ENCODE measurements at places on chromosomes 3 and 15.

GRCh38 chr3:151412989-151413388 lies 28.4 kb upstream of the P2RY12 start:
- DNase-seq: no peak

DNA sequence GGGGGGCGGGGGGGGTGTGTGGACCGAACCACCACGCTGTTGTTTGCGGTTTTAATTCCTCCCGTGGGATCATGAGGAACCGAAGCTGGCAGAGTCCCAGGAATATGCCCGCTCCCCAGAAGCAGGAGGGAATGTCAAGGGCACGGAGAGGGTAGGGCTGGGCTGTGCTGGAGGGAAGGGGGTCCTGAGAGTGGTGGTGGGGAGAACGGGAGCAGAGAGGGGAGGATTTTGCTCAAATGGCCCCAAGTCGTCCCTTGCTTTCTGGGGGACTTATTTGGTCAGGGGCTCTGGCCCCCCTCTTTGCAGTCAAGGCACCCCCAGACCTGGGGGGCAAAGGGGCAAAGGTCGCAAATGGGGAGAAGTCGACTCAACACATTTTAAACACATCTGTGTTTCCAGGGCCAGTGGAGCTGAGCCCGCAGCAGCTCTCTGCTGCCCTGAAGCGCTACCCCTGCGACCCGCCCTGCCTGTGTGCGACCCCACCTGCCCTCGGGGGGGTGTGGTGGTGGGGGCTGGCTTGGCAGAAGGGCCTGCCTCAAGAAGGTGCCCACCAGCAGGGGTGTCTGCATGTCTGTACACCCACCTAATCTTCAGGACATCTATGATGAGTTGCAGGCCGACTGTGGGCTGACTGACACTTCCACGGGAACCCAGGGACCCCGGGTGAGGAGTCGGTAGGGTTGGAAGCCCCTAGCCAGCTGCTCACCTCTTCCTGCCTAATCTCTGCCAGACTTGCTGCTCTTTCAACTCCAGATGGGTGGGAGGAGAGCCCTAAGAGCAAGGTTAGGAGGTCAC lies 602 bp upstream of the ATP2B2 start:
- DNase-seq: no peak

DNA sequence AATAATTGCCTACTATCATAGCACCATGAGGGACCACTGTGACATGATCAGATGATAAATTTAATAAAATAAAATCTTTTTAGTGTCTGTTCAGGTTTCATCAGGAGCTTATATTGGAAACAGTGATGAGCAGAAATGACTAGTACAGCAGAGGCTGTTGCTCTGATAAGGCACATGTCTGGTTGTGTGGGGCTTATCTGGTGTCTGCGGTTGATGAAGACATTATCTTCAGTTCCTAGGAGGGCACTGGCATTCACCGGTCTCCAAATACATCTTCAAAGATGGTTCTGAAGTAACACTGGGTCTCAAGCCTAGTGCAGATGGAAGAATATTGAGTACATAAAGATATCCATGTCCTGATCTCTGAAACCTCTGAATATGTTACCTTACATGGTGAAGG lies 125.3 kb downstream of the SUCNR1 start:
- DNase-seq: no peak

DNA sequence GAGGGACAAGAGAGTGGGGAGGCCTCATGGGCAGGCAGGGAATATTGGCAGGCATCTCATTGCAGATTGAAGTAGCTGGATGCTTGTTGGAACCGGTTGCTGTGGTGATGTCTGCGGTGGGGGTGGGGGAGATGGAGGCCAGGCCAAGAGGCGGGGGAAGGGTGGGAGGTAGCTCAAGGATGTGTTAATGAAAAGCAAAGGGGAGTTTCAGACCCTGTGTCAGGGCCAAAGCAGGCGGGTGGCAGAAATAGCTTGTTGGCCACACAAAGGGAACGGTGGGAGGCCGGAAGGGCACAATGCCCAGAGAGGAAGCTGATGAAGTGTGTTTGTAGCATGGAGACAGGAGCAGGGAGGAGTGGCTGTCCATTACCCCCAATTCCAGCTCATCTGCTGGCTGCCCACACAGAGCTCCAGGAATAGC lies 28.0 kb downstream of the CCDC33 start:
- DNase-seq: no peak

GRCh38 chr15:98904544-98904943 lies 103.0 kb downstream of the PGPEP1L start:
- no peak for DNase-seq

GRCh38 chr3:38626171-38626570 lies 23.3 kb downstream of the SCN5A start:
- DNase-seq: no peak

DNA sequence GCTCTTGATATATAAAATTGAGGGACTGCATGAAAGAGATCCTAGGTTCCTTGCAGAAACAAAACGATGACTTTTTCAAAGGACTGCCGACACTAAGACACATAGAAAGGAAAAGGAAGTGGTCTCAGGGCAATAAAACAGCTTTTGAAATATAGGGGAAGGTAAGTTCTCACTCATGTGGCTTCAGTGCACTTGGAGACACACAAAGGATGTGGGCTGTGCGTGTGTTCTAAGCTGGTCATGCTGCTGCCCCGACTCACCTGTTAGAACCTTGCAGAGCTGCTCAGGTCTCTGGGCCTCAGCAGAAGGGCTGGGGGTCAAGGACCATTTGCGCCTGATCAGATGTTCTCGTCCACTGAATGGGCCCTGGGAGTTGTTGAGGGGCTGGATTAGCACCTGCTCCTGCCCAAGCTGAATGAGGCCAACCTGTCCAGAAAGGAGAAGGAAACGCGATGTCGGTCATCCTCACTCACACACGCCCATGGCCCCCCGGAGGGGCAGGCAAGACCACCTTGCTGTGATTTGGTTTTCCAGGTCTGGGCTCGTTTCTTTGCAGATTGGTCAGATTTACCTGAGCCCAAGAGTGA lies 11.1 kb downstream of the ADAMTS17 start:
- DNase-seq: no peak

GRCh38 chr3:10855871-10856662 lies 40.0 kb downstream of the SLC6A11 start:
- no peak for DNase-seq

- DNase-seq: no peak
Measured at GRCh38 chr3:124504332-124505059, 225.8 kb upstream of the UMPS start.

- DNase-seq: no peak
Measured at GRCh38 chr3:112604536-112604935, 36.4 kb downstream of the CCDC80 start.

DNA sequence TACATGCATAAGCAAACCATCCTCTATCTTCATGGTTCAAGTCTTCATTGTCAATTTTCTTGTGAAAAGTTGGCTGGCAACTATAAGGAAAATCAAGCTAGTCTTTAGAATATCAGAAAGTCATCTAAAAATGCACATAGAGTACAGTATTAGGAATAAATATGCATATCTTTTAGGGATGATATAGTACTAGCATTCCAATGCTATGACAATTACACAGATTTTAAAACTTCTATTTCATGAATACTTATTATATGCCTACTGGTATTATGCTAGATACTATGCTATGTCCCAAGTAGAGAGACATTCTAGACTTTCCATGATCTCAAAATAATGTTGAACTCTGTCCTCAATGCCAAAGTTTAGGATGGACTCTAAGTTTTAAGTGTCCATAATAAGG lies 81.3 kb upstream of the NAALADL2 start:
- no peak for DNase-seq

- DNase-seq: no peak
Measured at GRCh38 chr3:50325113-50325480, 2.6 kb upstream of the HYAL2 start.

DNA sequence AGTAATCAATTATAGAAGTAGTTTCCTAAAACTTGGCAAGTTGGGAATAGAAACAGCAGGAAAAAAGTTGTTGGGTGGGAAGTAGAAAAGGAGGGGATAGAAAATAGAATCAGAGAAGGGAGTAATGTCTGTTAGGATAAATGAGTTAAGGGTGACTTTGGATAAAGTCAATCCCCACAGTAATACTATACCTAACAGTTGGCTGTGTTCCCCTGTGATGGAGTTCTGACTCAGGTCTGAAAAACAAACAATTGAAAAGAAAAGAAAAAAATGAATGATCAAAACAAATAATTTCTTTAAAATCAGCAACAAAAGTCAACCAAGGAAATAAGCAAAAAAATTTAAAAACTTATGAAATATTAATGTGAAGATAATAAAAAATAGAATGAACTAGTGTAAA lies 50.3 kb downstream of the EMC4 start:
- DNase-seq: no peak

- no peak for DNase-seq
Measured at GRCh38 chr3:61572879-61573278, 11.5 kb downstream of the PTPRG start.

- no peak for DNase-seq
Measured at GRCh38 chr15:75815811-75816719, 27.2 kb upstream of the UBE2Q2 start.

GRCh38 chr3:116445311-116445841 lies at the start of gene LSAMP:
Gene LSAMP (minus strand): TSS chr3:116445487.
- DNase-seq: no peak

DNA sequence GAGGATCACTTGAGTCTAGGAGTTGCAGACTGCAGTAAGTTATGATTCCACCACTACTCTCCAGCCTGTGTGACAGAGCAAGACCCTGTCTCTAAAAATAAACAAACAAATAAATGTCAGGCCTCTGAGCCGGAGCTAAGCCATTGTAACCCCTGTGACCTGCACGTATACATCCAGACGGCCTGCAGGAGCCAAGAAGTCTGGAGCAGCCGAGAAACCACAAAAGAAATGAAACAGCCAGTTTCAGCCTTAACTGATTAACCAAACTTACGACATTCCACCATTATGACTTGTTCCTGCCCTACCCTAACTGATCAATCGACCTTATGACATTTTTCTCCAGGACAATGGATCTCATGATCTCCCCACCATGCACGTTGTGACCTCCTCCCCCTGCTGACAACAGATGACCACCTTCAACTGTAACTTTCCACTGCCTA lies 32.5 kb upstream of the ZKSCAN7 start:
- no peak for DNase-seq

- no peak for DNase-seq
Measured at GRCh38 chr15:93703092-93703739, 528.1 kb upstream of the MCTP2 start.

- no peak for DNase-seq
Measured at GRCh38 chr3:10268930-10269329, 20.7 kb downstream of the TATDN2 start.

- no peak for DNase-seq
Measured at GRCh38 chr3:54850484-54851018, 77.3 kb downstream of the LRTM1 start.

DNA sequence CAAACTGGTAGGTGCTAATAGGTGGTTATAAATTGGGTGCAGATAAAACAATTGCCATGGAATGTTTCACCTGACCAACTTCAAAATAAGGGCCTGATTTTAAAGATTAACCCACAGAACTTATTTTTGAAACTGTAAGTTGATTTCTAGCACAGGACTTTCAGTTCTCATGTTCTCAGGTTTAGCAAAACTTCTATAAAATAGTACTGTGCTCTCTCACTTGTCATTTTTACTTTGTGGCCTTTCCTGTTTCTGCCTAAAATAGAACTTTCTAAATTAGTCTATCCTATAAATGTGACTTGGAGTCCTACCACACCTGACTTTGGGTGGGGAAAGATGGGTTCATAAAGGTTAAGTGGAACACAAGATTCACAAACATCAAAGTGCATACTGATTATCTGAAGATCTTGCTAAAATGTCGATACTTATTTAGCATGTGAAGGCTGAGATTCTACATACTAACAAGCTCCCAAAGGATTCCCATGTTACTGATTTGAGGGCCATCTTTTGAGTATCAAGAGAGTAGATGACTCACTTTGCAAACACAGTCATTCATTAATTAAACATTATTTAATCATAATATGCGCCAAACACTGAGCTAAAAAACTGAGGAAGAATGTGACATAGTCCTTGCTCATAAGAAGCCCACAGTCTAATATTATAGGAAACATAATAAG lies 38.6 kb downstream of the BTLA start:
- no peak for DNase-seq

DNA sequence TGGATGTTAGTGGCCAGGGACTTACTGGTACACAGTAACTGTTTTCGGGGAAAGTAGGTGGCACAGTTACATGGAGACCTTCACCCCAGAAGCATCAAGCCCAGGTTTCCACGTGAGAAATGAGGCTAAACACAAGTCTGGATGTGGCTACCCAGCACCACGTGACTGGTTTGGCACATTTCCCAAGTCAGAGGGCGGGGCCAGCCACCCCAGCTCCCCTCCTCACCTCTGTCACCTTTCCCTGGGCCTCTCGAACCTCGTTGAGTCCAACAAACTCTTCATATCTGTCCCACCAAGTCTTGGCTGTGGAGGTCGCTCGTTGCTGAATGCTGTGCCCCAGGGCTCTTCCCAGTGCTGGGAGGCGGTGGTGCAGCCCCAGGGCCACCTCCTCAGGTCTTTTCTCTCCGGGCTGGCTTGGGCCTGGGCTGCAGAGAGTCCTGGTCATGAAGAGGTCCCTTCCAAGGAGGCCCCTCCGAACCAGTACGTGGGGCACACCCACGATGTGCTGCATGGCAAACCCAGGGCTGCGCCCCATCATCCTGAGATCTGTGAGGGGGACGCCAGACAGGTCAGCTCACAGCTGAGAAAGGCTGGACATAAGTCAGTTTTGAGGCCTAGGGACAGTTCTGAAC lies 4.8 kb upstream of the PLXNB1 start:
- DNase-seq: no peak

GRCh38 chr3:188734395-188734794 lies 437.4 kb upstream of the TPRG1 start:
- DNase-seq: no peak

DNA sequence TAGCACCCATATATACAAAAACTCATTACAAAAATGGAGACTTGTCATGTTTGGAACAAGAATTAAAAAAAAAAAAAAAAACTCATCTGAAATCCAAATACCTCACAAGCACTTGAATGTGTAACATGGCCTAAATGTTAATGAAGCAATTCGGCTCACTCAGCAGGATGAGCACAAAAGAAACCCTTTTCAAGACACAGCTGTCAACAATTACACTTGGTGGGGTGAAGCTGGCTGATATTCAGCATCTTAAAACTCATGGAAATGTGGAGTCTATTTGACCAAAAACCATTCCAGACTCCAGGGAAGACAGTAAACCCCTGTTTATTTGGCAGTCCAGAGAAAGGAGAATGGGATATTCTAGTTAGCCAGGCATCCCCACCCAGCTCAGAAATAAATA lies 205.4 kb upstream of the TSC22D2 start:
- no peak for DNase-seq

GRCh38 chr3:61186030-61186429 lies 65.2 kb downstream of the FHIT start:
- DNase-seq: no peak

DNA sequence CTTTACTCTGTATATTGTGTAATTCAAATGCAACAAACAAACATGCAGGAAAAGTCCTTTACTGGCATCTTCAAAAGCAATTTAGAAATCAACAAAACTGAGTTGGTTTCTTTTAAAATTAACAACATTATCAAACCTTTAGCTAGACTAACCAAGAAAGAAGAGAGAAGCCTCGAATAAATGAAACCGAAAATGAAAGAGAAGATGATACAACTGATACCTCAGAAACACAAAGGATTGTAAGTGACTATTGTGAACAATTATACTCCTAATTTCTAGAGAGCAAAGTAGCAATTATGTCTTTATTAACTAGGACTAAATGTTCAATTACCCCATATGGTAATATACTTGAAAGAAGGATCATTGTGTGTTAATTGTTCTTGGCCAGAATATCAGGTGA lies 49.2 kb upstream of the P3H2 start:
- DNase-seq: no peak
